ENCODE measurements at places on chromosomes 5 and 9.
A peak's percentile ranks its signal among the peaks of the same experiment; 100 is the strongest.

DNA sequence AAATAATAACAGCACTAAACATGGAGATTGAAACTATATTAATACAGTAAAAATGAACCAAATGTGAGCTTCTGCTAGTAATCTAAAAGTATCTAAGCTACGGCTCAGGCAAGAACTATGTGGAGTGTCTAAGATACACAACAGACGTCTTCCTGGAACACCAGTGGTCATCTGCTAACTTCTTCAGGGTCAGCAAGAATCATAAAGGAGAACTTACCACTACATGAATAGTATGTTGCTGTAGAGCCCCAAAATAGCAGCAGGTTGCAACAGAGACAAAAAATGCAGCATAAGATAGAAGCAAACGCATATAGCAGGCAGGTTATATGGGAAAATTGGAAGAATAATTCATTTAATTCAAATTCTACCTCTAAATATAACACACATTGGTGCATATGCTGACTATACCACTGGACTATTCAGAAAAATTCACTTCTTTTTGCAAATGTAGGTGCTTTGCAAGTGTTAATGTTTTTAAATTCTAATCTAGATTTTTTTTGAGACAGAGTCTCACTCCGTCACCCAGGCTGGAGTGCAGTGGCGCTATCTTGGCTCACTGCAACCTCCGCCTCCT, 27.1 kb downstream of the DCTN4 start:
- no peak for DNase-seq

DNA sequence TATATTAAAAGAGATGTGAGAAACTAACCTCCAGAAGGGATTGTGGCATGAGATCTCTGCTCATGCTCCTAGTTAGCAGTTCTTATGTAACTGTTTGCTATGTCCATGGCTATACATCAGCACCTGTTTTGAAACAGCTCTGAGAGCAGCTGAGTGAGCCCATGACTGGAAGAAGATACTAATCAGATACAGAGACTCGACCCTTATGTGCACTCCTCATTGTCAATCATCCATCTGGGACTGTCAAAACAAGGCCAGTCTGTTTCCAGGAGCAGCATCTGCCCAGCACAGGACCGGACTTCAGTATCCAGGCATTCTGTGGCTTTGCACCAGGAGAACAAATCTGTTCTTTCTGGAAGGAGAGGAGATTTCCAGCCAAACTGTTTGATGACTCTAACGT, 77.7 kb downstream of the EFNA5 start:
- DNase-seq = peak; percentile 62

- DNase-seq = peak; percentile 69
Observed at GRCh38 chr5:11588803-11589202, 315.4 kb downstream of the CTNND2 start.

DNA sequence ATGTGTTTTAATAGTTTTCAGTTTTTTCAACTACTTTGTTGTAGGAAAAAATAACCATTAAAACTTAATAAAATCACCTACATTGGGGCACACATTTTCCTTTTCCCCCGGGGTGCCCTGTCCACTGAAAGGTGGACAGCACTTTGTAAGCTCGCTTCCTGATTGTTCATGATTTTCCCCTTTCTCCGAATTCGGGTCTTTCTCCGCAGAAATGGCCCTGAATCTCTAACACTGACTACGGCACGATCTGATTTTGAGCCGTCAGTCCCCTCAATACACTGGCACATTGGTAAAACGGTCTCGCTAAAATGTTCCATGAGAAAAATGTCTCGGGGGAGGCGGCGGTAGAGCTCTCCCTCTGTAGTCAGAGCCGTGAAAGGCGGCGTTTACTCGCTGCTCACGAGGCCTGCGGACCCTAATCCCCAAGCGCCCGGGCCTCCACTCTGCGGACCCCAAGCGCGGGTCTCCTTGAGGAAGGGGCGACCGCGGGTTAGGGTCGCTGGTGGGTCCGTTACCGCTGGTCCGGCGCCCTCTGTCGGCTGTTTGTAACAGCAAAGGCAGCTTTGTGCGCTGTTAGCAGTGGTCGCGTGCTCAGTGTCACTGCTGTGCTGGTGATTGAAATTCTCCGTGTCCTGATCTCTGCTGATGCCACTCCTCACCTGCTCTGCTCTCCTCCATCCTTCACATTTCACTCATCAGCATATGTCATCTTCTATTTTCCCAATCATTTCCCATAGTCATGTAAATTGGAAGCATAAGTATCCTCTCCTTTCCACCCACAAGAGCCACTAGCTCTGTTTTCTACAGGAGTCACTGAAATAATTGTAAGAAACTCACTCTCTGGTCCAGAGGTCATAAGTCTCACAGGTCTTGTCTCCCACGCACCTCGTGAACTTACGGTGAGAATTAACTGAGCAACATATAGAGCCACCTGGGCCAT, 10.8 kb upstream of the IFNA2 start:
- peak; percentile 71 for DNase-seq

DNA sequence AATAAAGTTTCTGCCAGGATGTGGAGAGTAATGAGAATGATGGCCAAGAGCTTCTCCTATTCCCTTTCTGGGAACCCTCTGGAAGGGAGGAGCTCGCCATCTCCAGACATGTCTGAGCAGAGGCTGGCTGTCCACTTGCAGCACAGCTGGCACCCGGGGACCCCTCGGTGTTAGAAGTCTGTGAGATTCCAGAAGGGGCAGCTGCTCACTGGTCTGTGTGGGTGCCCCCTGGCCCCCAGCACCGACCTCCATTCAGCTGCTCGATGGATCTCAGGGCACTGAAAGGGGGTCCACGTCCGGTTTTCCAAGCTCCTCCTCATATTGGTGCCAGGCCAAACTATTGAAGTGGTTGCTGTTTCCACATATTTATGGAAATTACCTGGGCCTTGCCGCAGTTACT, 3.6 kb upstream of the FAM163B start:
- DNase-seq = no peak

DNA sequence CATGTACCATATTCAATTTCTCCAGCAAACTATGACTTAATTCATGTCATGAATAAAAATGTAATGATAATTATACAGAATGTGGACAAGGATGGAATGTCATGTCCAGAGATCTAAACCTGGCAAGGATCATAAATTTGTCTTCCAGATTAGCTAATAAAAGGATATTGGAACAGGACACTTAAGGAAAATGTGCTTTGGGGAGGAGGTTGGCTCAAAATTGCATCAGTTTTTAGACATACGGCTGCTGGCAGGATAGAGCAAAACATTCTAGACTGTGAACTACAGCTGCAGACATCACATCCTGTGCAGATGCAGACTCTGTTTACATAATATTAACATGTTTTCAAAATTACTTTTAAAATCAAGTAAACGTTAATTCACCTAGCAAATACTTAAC, 248.4 kb downstream of the TLR4 start:
- DNase-seq = no peak

DNA sequence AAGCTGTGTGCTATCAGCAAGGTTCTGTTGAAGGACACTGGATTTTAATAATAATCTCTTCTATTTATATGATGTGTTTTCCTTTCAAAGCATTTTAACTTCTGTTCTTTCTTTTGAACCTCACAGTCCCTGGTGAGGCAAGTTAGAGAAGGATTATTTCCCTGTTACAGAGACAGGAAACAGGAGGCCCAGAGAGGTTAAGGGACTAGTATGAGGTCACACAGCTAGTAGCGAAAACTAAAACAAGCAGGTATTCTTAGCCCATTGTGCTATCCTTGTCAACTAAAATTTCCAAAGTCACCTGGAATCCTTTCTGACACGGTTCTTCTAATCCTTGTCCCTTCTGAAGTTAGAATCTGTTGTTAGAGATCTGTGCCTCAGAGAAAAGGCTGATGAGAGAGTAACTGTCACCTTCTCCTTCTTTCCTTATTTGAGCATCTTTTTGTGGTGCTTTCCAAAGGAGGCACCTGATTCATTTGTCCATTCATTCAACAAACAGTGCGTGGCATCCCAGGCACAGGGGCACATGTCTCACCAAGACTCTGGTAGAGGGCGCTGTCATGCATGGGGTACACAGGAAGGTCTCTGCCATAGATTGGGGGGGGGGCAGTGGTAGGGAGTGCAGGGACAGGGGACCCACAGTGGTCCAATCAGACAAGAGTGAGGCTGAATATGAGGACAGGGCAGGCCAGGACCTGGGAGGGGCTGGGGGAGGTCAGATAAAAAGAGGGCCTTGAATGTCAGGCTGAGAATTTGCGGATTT, 61.5 kb downstream of the CRB2 start:
- DNase-seq = no peak

- DNase-seq = no peak
Observed at GRCh38 chr9:33112094-33112493, 35.6 kb upstream of the SMU1 start.

DNA sequence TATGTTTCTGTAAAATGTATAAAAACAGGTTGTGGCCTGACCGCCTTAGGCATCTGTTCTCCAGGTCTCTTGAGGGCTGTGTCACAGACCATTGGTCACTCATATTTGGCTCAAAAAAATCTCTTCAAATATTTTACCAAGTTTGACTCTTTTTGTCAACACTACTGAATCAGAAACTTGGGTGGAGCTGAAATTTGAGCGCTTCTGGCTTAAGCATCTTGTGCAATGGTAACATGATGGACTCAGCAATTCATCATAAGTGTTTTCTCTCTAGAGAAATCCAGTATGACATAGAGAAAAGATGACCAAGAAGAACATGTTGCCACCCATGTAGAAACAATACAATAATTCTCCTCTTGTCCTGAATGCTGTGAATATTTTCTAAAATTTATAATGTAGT, 387.9 kb downstream of the MAT2B start:
- no peak for DNase-seq
